ENCODE measurements at places on chromosomes 11 and 22.
A peak's percentile ranks its signal among the peaks of the same experiment; 100 is the strongest.

GRCh38 chr22:31577711-31578110 lies 81.4 kb downstream of the SFI1 start:
- no peak for DNase-seq

- no peak for DNase-seq
Observed at GRCh38 chr11:117915672-117916235, 13.4 kb downstream of the TMPRSS13 start.

DNA sequence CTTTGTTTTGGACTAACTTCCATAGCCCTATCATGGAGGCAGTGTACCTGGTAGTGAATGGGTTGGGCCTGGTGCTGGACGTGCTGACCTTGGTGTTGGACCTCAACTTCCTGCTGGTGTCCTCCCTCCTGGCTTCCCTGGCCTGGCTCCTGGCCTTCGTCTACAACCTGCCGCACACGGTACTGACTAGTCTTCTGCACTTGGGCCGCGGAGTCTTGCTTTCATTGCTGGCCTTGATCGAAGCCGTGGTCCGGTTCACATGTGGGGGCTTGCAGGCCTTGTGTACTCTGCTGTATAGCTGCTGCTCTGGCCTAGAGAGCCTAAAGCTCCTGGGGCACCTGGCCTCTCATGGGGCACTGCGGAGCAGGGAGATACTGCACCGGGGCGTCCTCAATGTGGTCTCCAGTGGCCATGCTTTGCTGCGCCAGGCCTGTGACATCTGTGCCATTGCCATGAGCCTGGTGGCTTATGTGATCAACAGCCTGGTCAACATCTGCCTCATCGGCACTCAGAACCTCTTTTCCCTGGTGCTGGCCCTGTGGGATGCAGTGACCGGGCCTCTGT lies 846 bp downstream of the RNF26 start:
- DNase-seq, result no peak

DNA sequence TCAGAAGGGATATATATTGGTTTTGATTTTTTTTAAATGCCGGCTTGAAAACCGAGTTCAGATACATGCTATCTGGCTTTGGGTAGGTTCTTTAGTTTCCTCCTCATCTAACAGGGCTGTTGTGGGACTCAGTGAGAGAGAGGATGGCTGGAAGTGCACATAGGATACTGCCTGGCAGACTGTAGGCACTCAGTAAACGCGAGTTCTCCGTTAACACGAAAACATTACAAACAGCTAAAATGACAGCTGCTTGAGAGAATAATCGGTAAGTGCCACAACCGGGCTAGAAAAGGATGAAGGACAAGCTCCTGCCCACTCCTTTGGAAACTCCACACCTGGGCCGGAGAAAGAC lies 369 bp downstream of the XRRA1 start:
- DNase-seq, result no peak

DNA sequence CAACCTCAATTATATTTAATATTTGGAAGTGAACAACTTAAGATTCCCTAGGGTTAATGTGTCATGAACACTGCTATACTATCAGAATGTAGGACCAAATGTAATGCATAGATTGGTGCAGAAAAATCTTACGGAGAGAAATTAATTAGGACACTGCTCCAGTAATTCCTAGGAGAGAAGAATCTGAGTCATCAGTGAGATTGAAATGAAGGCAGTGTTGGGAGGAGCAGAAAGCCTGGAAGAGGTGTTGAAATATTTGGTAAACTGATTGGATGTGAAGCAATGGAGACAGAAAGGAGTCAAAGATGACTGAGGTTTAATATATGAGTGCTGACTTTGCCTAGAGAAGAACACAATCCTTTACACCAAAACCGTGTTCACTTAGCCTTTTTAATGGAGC lies 836.0 kb downstream of the FAM181B start:
- no peak for DNase-seq

GRCh38 chr11:114162719-114163123 lies 103.2 kb downstream of the ZBTB16 start:
- DNase-seq, result peak; percentile 90

DNA sequence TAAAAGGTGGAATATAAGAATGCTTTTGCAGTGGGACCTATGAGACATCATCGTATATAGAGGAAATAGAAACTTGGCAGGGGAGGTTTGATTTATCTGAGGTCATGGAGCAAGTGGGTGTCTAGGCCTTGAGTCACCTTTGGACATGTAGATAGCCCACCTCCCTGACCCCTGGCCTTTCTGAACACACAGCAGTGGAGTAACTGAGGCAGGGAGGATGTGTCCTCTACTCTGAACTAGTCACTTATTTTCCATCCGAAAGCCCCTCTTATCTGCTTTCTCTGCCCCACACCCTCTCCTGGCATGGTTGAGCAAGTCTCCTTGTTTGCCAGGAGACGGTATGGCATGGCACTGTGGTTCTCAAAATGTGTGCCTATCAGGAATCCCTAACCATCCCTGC lies 7.9 kb downstream of the CD82 start:
- DNase-seq, result no peak
